ENCODE measurements at places on chromosomes 7 and 10.

GRCh38 chr7:155020996-155021395 lies 18.1 kb upstream of the PAXIP1 start:
- no peak for DNase-seq

- DNase-seq: peak; percentile 57
Measured at GRCh38 chr7:138008588-138009349, 6.9 kb upstream of the CREB3L2 start.

DNA sequence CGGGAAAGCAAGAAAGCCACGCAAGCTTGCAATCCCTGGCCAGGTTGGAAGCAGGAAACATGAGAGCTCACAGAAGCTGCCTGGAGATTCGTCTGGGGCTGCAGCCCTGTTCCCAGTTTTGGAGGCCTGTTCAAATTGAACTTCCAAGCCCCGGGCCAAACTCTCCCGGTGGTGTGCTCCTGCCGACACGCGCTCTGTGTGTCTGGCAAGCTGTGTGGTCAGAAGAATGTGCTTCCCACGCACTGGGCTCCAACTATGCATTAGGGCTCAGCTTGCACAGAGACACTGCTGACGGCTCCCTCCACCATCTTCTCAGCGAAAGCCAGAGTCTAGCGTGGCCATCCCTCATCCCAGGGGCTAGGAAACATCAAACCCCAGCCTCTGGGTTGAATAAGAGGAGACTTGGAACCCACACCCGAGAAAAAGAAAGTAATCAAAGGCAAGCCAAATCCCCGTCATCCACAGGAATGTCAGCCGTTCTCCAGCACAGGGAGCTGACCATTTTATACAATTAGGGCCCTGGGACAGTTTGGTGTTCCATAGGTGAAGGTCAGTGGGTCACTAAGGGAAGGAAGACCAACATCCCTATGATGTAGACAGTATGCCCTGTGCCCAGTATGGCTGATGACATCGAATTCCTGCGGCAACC lies 107.2 kb downstream of the FGFR2 start:
- no peak for DNase-seq

- no peak for DNase-seq
Measured at GRCh38 chr10:112313911-112314310, 30.7 kb downstream of the TECTB start.

- peak; percentile 45 for DNase-seq
Measured at GRCh38 chr10:90911133-90912051, 9.5 kb downstream of the ANKRD1 start.

DNA sequence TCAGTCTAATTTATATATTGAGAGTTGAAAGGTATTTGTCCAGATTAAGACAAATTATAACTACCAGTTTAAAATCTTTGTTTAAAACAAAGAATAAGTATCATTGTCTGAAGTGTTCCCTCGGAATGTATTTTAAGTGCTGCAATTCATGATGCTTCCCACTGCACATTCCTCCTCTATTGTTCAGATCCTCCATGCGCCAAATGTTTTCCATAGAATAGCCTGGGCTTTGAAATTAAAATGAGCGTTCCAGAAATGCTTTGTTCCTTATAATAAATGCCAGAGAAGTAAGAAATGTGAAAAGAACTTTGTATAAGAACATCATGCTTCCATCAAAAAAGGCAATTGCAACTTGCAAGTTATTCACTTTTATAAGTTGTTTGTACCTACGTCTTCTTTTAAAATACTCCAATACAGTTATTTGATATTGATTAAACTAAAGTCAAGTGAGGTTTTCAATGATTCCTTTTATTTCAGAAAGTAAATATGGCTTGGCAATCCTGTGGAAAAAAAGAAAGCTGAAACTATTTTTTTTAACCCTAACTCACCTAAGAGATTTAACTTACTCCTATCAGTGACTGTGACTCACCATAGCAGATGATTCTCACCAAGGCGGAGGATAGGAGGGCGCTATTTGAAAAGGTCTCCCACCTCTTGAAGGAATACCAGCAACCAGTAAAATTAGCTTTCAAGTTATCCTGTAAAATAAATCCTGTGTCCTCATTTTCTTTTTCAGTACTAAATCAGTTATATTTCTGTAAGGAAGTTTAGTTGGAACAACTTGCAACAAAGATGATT lies 85.8 kb downstream of the CTNNA3 start:
- DNase-seq: no peak

Measured in NCI-H1092 treated with DMSO at 0.1 percent for 48 hours (cell line).